ENCODE measurements at places on chromosomes 3 and 15. TPM values are rescaled to one million over a fixed set of nuclear protein-coding genes. Genes with fewer than 3 reads are reported as not detected.

- no peaks in the 10 kb centered on the region for H3K27me3 ChIP-seq
- H3K36me3 ChIP-seq: peaks cover 22% of the 10 kb centered on the region
- no peak for DNase-seq
- H3K4me1 ChIP-seq: peaks cover 32% of the 10 kb centered on the region
- H3K27ac ChIP-seq: peak overlapping the region; percentile 91
- peak overlapping the region; percentile 78 for H3K4me3 ChIP-seq
Measured at GRCh38 chr15:34335176-34336032, 2.2 kb downstream of the SLC12A6 start.

- no peaks in the 10 kb centered on the region for H3K4me1 ChIP-seq
- no peaks in the 10 kb centered on the region for H3K36me3 ChIP-seq
- DNase-seq: no peak
- H3K27ac ChIP-seq: no peak overlapping the region
- no peak overlapping the region for H3K4me3 ChIP-seq
Measured at GRCh38 chr15:80834906-80835305, 55.7 kb downstream of the CEMIP start.

DNA sequence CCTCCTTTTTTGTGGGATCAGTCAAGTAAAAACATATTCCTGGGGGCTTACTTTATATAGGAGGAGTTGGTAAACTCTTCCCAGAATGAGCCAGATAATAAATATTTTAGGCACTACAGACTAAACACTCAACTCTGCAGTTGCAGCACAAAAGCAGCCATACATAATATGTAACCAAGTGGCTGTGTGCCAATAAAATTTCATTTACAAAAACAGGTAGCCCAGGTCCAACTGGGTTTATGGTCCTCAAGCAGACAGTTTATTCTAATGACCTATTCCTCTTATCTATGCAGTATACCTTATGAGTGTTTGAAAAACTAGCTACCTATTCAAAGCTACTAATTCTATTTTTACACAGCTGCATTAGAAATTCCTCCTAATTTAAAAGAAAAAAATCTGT, 61.8 kb downstream of the FAIM start:
- H3K4me1 ChIP-seq: no peaks in the 10 kb centered on the region
- H3K4me3 ChIP-seq: no peak overlapping the region
- DNase-seq: no peak
- peaks cover 8% of the 10 kb centered on the region for H3K36me3 ChIP-seq
- H3K27me3 ChIP-seq: no peaks in the 10 kb centered on the region

DNA sequence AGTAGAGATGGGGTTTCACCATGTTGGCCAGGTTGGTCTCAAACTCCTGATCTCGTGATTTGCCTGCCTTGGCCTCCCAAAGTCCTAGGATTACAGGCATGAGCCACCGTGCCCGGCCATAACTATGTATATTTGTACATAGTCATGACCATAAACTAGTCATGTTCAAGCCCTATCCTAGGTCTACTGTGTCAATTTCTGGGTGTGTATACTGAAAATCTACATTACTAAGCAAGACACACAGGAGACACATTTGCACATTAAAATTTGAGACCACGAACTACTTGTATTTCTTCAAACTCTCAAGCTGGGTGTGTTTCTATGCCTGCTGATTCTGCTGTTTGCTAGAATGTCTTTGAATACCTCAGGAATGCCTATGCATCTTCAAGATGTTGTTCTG, 451.3 kb upstream of the MCTP2 start:
- no peaks in the 10 kb centered on the region for H3K36me3 ChIP-seq
- no peak overlapping the region for H3K27ac ChIP-seq
- DNase-seq: no peak

Gene ALS2CL
- 10.1 TPM for total RNA-seq

All from psoas muscle (tissue), 8 donors.